CD4-positive, alpha-beta T cell (primary cell): ENCODE measurements at places on chromosomes 2 and 18. TPM values are rescaled to one million over a fixed set of nuclear protein-coding genes. Genes with fewer than 3 reads are reported as not detected.

HOXD11 gene
- total RNA-seq: not detected

SCG2 gene
- total RNA-seq: not detected

GPC1 gene
- total RNA-seq: 0.58 TPM

HAAO gene
- not detected for total RNA-seq

PTPRN gene
- total RNA-seq: not detected

DNA sequence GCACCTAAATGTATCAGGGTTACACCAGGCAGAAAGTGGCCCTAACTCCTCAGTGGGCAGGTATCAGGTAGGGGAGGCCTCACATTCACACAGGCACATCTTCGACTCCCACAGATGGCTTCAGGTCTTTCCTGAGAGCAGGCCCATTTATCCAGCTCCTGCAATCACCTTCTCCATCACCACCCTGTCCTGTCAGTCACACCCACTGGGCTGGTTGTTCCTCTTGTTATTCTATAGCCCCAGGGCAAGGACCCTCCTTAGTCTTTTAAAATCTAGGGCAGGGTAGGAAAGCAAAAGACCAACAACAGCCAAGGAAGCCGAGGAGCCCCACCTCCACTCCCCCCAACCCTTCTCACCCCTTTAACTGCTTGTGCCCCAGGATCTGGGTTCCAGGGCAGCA is 9.1 kb upstream of the HOXD4 start:
- DNase-seq: no peak

GRCh38 chr18:37438417-37439180 is 127.0 kb downstream of the CELF4 start:
- DNase-seq: no peak

GRCh38 chr2:31060397-31060796 is 77.8 kb downstream of the GALNT14 start:
- DNase-seq: no peak

GRCh38 chr18:35282353-35282752 is 7.7 kb downstream of the ZSCAN30 start:
- DNase-seq: no peak

- DNase-seq: no peak
Observed at GRCh38 chr2:161842736-161843433, 218.7 kb downstream of the SLC4A10 start.

DNA sequence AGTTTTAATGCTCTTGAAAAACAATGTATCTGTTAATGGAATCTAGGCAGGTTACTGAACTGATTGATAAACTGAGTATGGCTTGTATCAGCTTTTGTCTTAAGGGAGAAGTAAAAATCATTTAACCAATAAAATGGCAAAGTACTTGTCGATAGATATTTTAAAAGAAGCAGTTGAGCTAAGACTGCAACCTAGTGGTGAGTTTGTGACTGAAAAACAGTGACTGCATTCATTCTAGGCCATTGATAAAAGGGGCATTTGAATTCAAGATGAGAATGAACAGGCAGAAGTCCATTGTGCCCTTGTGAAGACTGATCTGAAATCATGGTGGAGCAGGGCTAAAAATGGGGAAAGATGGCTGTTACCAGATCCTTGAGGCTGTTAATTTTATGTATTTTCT is 59.4 kb upstream of the MSTN start:
- DNase-seq: no peak

DNA sequence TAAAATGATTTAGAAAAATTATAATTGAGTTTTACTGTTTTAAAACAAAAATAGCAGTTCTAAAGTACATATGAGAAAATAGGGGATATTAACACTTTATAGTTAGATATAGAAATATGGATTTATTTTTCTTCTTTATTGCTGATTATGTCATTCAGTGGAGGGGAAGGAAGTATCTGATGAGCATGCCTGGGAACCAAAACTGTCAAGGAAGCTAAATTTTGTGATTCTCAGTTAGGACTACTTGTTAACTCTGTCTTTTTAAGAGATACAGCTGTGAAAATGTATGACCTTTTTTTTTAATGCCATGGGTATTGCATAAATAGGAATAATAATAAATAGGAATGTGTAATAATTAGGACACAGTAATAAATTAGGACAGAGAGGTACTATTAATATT is 44.8 kb downstream of the ITGAV start:
- no peak for DNase-seq

- no peak for DNase-seq
Observed at GRCh38 chr2:134573724-134574123, 145.1 kb downstream of the TMEM163 start.

DNA sequence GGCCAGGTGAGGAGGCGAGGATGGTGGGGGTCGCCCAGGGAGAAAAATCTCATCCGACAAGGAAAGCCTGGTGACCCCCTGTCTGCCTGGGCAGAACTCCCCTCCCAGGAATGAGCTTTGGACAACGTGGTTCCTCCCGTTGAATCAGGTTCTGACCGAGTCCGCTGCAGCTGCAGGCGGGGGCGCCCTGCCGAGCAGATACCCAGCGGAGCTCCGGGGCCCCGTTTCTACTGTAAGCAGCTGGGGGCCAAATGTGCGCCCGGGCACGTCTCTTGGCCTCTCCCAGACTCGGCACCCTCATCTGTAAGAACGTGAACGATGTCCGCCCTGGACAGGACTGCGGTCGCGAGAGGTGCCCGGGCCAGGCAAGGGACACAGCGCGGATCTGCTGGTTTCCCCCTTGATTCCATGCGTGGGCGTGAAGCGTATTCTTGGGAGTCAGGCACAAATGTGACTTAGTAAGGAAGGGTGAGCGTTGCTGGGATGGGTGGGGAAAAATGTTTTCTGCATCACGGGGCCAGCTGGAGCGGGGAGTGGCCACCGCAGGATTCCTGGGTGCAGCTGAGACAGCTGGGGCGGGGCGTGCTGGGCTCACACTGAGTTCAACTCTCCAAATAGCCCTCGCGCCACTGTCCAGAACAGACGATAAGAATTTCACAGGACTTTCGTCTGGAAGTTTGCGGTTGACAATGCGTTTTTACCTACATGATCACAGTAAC is 20.2 kb upstream of the TUBB6 start:
- no peak for DNase-seq

- DNase-seq: no peak
Observed at GRCh38 chr18:78487649-78488048, 492.0 kb upstream of the SALL3 start.
